ENCODE measurements at places on chromosomes 13 and 19. TPM values are rescaled to one million over a fixed set of nuclear protein-coding genes. Genes with fewer than 3 reads are reported as not detected.

- H3K27ac ChIP-seq = peak overlapping the region; percentile 67
- DNase-seq = no peak
- no peaks in the 10 kb centered on the region for H3K27me3 ChIP-seq
Observed at GRCh38 chr13:75437582-75438318, 44.2 kb downstream of the TBC1D4 start.

- no peaks in the 10 kb centered on the region for H3K27me3 ChIP-seq
- no peak overlapping the region for H3K27ac ChIP-seq
- H3K4me3 ChIP-seq = no peak overlapping the region
- no peak for DNase-seq
- H3K4me1 ChIP-seq = no peaks in the 10 kb centered on the region
Observed at GRCh38 chr13:97710797-97711196, 242.7 kb upstream of the IPO5 start.

DNA sequence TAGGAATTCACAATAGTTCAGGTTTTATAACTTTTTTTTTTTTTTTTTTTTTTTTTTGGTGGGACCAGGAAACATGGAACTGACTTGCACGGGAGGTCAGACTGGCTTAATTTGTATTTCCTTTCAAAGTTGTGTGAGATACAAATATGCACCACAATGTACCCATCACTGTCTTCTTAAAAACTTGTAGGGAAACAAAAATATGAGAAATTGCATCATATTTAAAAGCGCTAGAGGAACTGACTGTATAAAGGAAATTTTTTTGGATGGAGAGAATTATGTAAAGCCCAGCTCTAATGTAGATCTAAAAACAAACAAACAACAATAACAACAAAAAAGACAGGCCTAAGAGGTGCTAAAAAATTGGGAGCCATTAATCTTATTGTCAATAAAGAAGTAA, 246.5 kb downstream of the DCT start:
- H3K27me3 ChIP-seq = no peaks in the 10 kb centered on the region
- no peaks in the 10 kb centered on the region for H3K4me1 ChIP-seq
- H3K27ac ChIP-seq = no peak overlapping the region
- H3K36me3 ChIP-seq = no peaks in the 10 kb centered on the region
- no peak for DNase-seq

DNA sequence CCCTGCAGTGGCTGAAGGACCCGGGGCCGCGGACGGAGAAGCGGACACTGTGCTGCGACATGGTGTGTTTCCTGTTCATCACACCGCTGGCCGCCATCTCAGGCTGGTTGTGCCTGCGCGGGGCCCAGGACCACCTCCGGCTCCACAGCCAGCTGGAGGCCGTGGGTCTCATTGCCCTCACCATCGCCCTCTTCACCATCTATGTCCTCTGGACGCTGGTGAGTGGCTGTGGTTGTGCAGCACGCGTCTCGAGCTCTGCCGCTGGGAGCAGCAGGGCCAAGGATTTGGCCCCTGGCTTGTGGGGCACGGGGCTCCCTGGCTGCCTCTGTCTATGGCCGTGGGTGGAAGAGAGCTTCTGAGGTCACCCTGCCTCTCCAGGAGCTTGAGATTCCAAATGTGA, 14.1 kb upstream of the HNRNPM start:
- no peaks in the 10 kb centered on the region for H3K36me3 ChIP-seq
- H3K4me1 ChIP-seq = no peaks in the 10 kb centered on the region
- H3K27me3 ChIP-seq = no peaks in the 10 kb centered on the region
- H3K4me3 ChIP-seq = no peak overlapping the region

The METTL21C gene
- total RNA-seq = not detected

DNA sequence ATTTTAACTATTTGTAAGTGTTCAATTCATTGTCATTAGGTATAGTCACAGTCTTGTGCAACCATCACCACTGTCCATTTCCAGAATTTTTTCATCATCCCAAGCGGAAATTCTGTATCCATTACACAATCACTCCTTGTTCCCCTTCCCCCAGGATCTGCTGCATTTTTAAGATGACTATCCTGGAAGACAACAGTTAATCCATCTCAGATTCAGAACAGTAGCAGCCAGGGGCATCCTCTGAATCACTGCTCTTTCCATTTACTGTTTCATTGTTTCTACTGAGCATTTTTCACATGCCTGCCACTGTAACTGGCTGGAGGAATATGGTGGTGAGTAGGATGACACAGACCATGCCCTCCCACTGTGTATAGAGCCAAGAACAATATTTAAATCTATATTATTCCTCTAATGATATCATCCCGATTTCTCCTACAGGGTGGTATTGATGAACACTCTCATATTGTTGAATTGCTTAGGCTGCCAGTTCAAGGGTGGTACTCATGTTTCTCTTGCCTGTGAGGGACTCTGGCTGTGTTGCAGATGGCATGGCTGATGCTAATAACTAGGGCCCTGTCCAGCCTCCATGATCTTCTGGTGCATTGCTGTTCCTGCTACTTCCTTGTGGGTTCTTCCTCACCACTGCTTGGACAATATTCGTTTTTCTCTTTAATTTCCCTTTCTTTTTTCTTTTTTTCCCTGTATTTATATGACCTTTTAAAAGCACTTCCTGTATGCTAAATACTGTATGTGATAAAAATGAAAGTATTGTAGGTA, 59.0 kb downstream of the WDFY2 start:
- peaks cover 9% of the 10 kb centered on the region for H3K4me1 ChIP-seq
- no peaks in the 10 kb centered on the region for H3K27me3 ChIP-seq
- no peaks in the 10 kb centered on the region for H3K36me3 ChIP-seq
- DNase-seq = no peak

DNA sequence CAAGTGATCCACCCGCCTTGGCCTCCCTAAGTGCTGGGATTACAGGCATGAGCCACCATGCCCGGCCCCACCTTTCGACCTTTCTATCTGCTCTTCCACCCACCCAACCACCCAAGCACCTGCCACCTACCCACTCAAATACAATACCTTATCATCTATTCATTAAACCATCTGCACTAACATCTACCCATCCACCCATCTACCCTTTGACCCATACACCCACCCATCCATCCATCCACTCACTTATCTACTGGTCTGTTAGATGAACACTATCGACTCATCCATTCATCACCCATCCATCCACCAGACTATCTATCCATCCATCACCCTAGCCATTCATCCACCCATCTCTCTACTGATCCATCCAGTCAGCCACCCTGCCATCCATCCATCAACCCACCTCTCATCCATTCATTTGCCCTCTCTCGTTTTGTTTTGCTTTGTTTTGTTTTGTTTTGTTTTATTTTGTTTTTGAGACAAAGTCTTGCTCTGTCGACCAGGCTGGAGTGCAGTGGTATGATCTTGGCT, 17.2 kb downstream of the EML2 start:
- no peaks in the 10 kb centered on the region for H3K27me3 ChIP-seq
- H3K27ac ChIP-seq = no peak overlapping the region
- DNase-seq = no peak
- no peaks in the 10 kb centered on the region for H3K36me3 ChIP-seq
